ENCODE measurements at places on chromosomes 12 and 14.
A peak's percentile ranks its signal among the peaks of the same experiment; 100 is the strongest.

DNA sequence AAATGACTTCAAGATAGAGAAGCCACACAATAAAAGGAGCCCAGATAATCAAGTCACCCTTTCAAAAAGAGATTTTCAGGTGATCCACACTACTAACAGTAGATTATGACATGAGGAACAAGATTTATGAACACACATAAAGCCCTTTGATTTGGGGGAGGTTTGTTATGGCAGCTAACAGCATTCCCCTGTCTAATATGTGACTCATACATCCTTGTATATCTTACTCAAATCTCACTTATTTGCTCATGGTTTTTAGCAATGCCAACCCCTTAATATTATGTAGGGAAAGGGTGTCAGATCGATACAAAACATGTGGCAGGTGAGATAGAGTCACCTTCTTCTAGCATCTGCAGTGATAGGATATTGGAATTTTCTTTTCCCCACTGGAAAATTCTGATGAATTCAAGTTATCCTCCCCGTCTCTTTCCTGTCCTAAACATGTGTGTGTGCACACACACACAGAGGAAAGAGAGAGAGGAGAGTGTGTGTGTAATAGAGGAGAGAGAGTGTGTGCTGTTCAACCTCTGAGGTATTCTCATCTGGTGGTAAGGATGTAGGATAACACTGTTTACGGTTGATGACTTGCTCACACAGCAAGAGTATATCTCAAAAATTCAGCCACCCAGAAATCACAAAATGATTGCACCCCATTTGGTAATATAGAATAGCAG lies 319.9 kb downstream of the KCNC2 start:
- DNase-seq, result no peak

DNA sequence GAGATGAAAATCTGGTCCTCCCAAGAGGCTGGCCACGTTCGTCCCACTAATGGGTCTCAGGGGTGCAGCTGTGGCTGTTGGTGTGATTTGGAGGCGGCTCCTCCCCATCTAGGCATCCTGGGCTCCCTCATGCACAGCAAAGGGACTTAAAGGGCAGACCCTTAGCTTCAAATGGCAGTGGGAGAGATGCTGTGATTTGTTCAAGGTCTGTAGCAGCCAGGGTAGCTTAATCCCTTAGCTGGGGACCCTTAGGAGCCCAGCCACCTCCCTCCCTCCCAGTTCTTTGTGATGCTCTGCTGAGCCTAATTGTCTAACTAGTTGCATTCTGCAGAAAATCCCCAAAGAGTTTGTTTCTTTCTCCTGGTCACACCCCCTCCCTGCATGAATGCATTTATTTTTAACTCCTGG lies 18.3 kb downstream of the DYRK4 start:
- DNase-seq, result no peak

DNA sequence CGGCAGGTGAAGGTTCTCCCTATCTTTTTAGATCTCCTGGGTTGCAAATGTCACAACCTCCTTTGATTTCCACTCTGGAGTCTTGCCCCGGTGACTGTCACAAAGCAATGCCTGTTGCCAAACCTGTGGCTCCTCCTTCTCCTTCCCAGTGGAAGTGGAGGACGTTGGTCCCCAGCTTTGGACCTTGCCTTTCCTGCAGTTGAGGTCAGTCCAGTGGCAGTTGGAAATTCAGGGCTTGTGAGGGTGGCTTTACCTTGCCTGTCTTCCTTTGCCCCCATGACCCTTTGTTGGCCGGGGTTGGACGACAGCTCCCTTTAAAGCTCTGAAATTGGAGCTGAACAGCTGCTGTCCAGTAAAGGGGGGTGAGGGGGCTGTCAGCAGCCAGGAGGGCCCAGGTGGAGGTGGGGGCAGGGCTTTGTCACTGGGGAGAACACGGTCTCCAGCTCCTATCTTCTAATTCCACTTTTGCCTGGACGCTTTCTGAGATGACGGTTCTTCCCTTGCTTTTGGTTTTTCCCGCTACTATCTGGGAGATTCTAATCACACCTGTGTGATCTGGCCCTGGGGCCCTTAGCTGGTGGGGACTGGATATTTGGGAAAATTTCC lies 4.1 kb downstream of the TEAD4 start:
- DNase-seq, result no peak

DNA sequence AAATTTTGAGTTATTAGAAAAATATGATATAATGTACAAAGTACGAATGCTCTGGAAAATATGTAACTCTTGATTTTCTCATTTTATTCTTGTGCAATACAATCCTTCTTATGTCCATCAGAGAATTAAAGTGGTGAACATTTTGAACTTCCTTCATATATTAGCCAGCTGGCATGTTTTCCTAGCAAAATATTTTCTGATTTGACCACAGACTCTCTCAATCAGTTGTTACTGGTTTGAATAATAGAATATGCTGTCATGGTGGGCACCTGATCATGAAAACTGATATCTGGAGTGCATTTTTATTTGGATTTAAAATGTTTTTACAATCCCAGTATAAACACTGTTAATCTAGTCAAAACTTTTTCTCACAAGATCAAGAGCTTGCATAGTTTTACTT lies 24.2 kb downstream of the PARPBP start:
- no peak for DNase-seq

GRCh38 chr12:98053202-98053601 lies 462.2 kb upstream of the TMPO start:
- DNase-seq, result no peak

DNA sequence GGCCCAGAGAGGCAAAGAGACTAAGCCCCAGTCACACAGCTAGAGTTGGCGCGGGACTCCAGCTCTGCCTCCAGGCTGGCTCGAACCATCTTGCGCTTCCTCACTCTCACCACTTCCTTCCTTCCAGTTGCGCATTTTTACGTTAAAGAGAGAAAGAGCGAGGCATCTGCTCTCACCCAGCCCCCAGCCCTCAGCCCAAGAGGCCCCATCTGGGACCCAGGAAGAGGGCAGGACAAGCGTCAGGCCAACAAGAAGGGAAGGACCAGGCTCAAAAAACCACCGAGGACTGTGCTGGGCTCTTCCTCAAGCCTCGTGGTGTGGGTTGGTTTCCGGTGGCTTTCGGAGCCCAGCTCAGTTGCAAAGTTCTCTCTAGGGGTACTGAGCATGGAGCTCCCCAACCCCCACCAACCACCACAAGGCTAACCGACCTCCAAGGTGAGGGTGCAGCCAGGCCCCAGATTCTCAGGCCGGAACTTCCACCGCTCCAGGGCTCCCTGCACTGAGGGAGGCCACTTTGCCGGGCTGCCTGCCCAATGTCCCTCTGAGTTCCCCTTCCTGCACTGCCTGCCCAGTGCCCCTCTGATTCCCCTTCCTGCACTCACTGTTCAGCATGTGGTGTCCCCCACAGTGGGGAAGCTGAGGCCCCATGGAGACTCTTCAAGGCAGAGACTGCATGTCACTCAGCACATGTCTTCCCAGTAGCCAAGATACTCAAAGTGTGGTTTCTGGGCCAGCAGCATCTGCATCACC lies 35.9 kb downstream of the TESC start:
- peak; percentile 12 for DNase-seq

DNA sequence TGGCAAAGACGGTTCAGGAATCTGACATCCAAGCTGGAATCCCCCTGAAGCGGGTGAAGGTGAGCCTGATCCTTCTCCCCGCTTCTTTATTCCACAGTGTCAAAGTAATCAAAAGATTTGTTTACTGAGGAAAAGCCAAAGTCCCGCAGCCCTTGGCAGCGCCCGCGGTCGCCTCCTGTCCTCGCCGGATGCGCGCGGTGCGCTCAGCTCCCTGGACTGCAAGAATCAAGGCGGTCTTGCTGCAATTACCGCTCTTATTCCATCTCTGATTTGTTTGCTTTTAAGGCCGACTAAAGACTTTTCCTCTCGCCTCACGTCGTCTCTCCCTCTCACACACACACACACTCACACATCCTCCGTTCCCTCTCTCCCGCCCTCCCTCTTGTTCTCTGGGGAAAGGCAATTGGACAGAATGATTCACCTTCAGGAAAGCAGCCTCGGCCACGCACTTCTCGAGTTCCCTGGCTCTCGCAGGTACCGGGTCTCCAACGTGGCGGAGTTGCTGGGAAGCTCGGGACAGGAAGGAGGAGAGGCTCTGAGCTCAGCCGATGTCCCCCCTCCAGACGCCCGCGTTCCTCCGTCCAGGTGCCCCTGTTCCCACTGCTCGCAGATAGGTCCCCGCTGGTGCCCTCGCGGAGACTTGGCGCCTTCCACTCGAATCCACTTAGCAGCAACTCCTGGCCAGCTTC lies 68.6 kb upstream of the USP15 start:
- DNase-seq, result peak; percentile 19

DNA sequence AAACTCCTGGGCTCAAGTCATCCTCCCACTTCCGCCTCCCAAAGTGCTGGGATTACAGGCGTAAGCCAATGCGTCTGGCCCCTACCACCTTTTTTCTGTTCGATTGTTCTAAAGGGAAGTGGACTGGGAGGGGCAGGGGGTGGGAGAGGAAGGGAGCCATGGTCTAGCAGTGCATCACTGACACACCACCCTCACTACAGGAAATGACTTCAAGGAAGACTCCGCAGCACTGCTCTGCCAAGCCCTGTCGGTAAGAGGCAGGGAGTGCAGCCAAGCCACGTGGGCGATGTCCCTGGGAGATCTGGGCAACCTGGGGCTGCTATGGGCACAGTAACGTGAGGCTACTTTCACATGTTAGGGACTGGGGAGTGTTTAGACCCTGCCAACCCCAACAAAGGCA lies 18.0 kb downstream of the LRRC74A start:
- DNase-seq, result peak; percentile 60

DNA sequence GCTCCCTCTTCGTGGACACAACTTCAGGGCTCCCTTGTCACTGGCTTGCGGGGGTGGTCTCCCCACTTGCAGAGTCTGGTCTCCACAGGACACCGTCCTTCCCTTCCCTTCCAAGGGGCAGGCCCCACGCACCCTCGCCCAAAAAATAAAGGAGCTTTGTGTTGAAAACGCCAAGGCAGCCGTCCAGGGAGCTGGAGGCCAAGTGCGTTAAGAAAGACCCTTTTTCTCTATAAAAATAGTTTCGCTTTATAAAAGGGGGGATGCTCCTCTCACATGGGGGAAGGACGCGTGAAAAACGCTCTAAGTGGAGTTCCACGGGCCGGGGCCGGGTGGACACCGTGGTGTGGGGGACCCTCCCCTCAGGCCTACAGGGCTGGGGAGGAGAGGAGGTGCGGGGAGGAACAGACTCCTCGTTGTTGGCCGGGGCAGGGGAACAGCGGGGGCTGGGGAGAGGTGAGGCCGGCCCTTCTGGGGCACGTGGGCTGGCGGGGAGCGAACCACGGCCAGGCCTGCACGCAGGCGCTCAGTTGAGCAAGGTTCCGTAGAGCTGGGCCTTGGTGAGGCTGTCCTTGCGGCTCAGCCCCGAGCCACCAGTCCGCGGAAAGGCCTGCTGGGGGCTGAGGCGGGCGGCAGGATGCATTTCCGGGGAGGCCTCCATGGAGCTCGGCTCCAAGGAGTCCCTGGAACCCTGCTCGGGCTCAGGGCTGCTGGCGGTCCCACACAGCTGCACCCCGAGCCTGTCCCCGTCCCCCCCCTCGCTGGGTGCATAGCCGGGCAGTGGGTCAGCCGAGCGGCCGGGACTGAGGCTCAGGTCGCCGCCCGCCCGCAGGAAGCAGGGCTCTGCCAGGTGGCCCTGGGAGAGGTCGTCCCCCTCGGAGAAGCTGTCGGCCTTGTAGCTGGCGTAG lies 49.5 kb downstream of the BEGAIN start:
- DNase-seq, result no peak

GRCh38 chr12:31899109-31899508 lies 60.1 kb upstream of the RESF1 start:
- DNase-seq, result no peak

DNA sequence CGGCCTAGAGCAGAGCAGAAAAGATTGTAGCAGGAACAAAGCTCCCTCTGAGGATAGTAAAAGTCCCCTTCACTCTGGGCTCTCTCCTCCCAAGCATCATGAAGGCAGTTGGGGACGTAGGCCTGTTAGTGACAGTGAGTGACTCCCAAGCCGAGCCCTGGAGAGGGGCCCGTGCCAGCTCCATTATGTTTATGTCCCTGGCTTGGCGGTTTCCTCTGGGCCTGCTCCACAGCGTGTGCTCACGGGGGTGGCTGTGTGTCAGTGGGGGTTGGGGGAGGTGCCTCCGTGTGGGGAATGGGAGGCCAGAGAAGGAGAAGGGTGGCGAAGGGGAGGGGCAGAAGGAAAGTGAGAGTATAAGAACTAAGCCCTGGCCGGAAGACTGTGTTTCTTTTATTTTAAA lies 170.0 kb upstream of the VASH1 start:
- DNase-seq, result no peak

GRCh38 chr14:60257865-60258264 lies 8.8 kb downstream of the PPM1A start:
- no peak for DNase-seq

DNA sequence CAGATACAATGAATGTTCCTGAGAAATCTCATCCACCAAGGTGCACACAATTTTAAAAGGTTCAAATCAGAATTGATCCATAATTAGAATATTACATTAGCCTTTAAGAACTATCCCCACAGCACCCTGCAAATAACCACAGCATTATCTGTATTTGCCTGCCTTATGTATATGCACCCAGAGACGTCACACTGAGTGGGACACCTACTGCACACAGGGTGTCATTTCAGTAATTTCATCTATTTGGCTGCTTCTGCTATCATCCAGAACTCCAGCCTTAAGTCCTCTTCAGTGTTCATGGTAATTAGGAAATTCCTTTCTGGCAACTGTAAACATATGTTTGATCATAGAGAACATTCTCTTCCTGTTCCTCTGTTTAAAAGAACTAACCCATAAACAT lies 298.4 kb downstream of the SYT1 start:
- DNase-seq, result no peak

GRCh38 chr12:68825569-68826217 lies 17.7 kb downstream of the MDM2 start:
- no peak for DNase-seq

DNA sequence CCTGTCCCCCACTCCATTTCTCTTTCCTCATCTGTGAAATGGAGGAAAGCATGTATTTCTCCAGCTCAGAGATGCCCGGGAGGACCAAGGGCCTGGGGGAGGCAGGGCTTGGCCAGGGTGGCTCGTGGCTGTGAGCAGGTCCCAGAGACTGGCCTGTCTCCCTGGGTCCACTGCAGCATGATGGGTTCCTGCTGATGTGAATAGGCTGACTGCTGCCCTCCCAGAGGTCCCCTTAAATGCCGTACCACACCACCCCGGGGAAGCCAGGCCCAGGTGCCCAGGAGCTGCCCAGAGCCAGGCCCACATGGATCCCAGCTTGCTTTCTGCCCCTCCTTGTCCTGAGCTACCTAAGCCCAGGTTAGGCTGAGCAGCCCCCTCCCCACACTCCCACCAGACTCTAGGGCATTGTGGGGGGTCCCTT lies 158.2 kb upstream of the C14orf180 start:
- DNase-seq, result no peak

- DNase-seq, result no peak
These were observed 15.8 kb upstream of the STAB2 start for GRCh38 chr12:103571286-103571685.

GRCh38 chr14:105494606-105494929 lies 3.5 kb downstream of the TEDC1 start:
- DNase-seq, result no peak

GRCh38 chr12:94111302-94111701 lies 37.1 kb upstream of the PLXNC1 start:
- DNase-seq, result no peak

- no peak for DNase-seq
These were observed 613.8 kb downstream of the VRK1 start for GRCh38 chr14:97410667-97411620.
